ENCODE measurements at places on chromosomes 13 and 19.

DNA sequence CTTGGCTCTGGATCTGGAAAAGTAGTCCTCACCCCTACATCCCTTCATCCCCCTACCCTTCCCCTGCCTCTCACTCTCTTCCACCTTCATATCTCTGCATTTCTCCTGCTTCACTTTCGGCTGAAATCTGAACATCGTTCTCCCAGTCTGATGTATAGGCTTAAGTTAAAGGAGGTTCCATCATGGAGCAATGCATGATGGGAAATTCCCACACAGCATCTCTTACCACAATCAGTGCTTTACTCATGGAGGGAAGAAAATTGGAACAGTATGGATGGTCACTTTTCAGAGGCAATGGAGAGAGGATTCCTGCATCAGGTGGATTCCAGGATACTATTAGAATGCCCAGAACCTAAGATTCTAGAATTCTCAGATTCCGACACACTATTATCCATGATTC lies 6.1 kb upstream of the KLK8 start:
- no peak for DNase-seq

GRCh38 chr19:11479898-11480714 lies 740 bp downstream of the ELAVL3 start:
- DNase-seq, result peak; percentile 41

DNA sequence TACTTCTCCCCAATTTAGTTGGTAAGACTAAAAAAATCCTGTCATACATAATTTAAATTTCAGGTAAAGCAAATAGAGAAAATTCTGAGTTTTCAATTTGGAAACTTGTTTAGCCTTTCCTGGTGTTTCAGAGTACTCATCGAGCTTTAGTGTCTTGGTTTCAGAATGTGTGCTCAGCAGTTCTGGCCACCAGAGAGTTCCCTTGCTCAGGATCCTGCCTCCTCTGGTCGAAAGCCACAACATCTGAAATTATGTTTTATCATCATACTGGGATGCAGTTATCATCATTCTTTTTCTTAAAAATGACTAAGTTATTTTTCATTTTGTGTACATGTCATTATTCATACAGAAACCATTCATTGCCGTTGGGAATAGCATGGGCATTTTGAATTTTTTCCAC lies 263.2 kb upstream of the SPRY2 start:
- DNase-seq, result no peak

DNA sequence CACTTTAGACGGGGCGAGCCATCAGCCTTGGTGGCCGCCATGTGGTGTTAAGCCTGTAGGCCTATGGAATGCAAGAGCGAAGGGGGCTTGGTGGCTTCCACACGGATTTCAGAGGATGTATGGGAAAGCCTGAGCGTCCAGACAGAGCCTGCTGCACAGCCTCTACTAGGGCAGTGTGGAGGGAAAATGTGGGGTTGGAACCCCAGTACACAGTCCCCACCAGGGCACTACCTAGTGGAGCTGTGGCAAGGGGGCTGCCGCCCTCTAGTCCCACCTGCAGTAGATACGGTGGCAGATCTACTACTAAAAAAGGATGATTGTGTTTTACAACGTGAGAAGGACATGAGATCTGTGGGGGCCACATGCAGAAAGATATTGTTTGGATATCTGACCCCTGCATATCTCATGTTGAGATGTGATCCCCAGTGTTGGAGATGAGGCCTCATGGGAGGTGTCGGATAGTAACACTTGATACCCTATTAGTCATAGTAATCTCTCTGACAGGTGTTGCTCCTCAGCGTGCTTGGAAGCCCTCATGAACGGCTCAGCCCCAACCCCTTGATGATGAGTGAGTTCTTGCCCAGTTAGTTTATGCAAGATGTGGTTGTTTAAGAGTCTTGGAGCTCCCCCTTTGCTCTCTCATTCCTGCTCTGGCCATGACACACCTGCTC lies 45.6 kb downstream of the LHFPL6 start:
- no peak for DNase-seq

GRCh38 chr19:49421039-49421877 lies 2.0 kb downstream of the PTH2 start:
- no peak for DNase-seq

DNA sequence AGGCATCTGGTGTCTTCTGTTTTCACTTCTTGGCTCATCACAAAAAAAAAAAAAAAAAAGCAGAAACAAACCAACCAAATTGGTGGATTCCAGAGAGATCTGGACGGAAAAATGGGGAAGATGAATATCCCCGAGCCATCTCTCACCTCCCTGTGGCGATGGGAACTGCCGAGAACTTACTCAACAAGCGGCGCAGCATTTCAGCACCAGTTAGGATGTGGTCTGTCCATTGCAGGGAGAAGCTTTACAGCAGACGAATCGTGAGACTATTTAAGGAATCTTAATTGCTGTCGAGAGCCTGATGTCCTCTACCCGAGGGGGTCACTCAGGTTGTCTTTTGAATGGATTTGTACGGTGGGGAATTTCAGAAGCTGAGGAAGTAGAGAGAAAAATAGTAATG lies 17.3 kb upstream of the KDM4B start:
- no peak for DNase-seq

- no peak for DNase-seq
Observed at GRCh38 chr13:41017817-41018601, 1.1 kb downstream of the ELF1 start.

DNA sequence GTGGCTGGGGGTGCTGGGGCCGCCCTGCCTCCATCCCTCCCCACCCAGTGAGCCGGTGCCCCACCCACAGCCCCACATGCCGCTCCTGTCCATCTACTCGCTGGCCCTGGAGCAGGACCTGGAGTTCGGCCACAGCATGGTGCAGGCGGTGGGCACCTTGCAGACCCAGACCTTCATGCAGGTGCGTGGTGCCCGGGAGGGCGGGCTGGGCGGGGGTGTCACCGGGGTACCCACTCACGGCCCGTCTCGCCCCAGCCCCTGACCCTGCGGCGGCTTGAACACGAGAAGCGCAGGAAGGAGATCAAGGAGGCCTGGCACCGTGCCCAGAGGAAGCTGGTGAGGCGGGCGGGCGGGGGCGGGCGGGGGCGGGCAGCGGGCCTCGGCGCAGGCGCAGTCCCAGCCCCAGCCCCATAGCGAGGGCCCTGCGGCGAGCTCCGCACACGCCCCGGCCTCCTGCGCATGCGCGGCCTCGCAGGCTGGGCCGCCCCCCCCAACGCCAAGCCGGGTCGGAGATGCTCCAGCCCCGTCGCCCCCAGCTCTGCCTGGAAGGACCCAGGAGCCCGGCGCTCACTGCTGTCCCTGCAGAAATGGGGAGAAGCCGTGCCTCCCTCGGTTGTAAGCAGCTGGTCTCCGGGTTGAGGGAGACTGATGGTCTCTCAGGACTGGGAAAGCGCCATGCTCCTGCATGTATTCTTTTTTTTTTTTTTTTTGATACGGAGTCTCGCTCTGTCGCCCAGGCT lies 7.7 kb downstream of the ARHGAP45 start:
- DNase-seq, result no peak

- DNase-seq, result no peak
Observed at GRCh38 chr19:22600690-22601648, 33.2 kb upstream of the ZNF492 start.

DNA sequence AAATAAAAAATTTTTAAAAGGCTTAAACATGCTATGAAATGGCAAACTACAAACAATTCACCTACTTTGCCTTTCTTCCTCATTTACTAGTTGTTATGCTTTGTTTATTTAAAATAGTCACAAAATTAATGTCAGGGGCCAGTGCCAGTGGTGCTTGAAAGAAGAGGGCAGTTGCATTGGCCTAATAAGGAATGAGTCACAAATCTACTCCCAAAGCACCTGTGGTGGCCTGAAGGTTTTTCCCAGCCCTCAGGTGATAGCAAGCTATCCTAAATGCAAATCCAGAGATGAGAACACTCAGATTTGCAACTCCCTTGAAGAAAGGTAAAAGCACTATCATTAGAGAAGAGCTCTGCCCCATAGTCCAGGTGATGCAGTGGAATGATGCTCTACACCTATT lies 103.6 kb downstream of the MBNL2 start:
- no peak for DNase-seq

DNA sequence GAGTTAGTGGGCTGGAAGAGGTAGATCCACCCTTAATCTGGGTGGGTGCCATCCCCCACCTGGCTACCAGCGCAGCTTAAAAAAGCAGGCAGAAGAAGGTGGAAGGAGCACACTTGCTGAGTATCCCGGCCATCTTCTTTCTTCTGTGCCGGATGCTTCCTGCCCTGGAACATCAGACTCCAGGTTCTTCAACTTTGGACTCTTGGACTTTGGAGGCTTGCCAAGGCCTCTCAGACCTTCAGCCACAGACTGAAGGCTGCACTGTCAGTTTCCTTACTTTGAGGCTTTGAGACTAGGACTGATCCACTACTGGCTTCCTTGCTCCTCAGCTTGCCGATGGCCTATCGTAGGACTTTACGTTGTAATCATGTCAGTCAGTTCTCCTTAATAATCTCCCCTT lies 127.6 kb upstream of the GPC6 start:
- no peak for DNase-seq

- DNase-seq, result no peak
Observed at GRCh38 chr19:5166262-5166661, 174.3 kb downstream of the PTPRS start.

DNA sequence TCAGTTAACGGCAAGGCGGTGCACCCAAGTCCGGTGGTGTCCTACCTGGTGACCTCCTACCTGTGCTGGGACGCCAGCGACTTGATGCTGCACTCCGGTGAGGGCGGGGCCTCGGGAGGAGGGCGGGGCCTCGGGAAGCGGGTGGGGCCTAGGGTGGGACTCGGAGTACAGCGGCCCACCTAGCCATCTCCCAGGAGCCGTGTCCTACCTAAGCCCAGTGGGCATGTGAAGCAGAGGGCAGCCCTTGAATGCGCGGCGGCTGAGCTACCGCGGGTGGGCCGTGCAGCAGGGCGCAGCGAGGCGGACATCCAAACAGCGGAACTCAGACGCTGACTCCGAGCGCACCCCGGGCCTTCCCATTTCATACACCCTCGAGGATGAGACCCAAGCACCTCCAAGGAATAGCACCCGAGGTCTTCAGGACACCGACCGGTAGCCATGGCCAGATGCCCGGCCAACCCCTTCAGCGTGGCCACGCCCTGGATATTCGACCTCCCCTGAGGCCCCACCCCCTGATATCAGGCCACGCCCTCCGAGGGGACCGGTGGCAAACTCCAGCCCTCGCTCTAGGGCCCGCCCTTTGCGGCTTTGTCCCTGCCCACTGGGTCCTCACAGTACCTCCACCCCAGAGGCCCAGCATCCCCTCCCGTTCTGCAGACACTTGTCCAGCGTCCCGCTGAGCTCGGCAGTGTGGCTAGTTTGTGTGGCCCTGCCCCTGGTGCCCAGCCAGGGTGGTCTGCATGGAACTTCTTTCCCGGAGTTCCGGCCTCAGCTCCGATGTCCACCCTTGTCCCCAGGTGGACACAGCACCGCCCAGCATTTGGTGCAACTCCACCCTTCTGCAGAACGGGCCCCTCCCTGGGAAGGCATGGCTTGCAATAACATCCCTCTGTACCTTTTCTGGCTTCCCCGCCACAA lies 5.4 kb downstream of the KLK1 start:
- no peak for DNase-seq

DNA sequence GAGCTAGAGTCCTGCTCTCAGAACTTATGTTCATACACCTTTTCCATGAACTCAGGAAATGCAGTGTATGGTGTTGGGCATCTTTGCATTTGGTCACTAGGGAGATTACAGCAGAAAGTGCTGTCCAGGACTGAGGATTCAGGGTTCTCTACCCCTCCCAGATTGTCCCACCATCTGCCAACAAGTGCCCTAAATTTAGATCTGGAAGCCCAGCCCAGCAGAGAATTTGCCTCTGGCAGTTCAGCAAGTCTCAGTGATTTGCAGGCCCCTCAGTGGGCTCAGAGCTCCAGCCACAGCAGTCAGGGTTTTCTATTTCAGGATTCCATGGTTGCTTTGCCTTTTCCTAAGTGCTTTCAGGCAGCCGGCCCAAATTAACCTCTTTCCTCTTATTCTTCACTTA lies 23.4 kb downstream of the CNFN start:
- DNase-seq, result no peak

GRCh38 chr13:112777637-112778406 lies 88.0 kb downstream of the ATP11A start:
- DNase-seq, result no peak

DNA sequence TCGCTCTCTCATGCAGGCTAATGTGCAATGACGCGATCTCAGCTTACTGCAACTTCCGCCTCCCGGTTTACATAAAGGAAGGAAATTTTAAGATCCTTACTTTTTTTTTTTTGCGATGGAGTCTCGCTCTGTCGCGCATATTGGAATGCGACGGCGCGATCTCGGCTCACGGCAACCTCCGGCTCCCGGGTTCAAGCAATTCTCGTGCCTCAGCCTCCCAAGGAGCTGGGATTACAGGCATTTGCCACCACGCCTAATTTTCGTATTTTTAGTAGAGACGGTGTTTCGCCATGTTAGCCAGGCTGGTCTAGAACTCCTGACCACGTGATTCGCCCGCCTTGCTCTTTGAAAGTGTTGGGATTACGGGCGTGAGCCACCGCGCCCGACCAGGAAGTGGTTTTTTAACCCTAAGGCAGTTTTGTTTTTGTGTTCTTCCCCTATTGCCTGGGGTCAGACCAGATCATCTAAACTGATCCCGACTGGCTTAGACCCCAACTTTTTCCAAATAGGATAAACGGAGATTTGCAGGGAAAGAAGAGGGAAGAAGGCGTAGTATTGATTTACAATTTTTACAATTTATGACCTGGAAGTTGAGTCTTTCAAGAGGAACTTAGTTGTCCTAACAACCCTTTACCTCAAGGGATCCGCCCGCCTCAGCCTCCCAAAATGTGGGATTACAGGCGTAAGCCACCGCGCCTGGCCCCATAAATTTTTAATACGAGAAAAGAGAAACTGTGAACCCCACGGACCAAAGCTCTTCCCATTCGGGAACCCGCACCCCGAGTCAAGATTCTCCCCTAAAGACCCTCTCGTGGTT lies 142.0 kb downstream of the ZNF737 start:
- DNase-seq, result peak; percentile 38

DNA sequence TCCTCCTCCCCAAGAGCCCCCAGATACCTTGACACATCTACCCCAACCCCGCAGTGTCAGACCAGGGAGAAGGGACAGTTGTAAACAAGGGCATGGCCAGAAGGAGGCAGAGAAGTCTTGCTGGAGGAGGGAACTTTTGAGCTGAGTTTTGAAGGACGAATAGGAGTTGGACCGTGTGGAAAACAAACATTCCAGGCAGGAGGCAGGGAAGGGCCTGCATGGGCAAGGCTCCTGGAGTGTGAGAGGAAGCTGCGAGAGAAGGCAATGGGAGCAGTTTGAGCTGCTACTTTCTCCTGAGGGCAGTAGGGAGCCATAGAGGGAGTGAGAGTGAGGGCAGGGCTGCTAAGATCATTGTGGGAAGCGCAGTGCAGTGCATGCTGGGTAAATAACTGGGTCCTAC lies 23.3 kb downstream of the IL12RB1 start:
- no peak for DNase-seq

DNA sequence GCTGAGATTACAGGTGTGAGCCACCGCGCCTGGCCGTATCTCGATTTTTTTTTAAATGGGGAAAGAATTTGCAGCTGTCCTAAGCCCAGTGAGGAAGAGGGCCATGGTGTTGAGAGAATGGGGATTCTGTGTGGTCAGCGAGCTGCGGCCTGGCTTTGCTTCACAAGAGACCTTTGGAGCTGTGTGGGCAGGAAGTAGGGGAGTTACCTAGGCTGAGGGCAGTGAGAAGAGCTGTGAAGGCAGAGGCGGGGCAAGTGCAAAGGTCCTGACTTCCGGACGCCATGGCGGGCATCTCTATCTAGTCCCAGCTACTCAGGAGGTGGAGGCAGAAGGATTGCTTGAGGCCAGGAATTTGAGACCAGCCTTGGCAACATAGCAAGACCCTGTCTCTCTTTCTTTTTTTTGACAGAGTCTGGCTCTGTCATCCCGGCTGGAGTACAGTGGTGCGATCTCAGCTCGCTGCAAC lies 4.9 kb downstream of the AP2A1 start:
- no peak for DNase-seq

GRCh38 chr19:10724573-10725071 lies 6.7 kb downstream of the DNM2 start:
- no peak for DNase-seq
